ENCODE measurements at places on chromosomes 12 and 14.

- DNase-seq, result no peak
Measured at GRCh38 chr12:93183940-93184671, 193.6 kb upstream of the NUDT4 start.

- DNase-seq, result no peak
Measured at GRCh38 chr12:26855337-26855736, 22.3 kb upstream of the ITPR2 start.

- no peak for DNase-seq
Measured at GRCh38 chr14:31025367-31026076, at the start of gene AP4S1. AP4S1 (plus strand) TSS chr14:31025649; CDS start chr14:31066197, 40,548 bp downstream.

- DNase-seq, result no peak
Measured at GRCh38 chr12:131038961-131039950, 85.5 kb downstream of the ADGRD1 start.

DNA sequence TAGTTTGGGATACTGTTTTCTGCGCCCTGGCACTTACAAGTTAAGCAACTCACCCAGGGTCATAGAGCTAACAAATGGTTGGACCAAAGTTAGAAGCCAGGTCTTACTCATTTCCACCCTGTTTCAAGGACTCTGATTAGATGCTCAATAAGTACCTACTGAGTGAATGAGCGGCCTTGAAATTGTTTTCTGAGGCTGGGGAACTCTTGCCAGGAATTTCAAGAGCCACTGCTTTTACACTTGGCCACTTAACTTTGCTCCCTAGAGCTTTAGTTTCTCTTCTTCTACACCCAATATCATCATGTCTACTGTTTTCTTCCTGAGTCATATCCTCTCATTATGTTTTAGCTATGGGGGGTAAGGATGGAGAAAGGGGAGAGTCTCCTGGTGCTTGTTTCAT lies 431.6 kb downstream of the ZFP36L1 start:
- DNase-seq, result no peak

GRCh38 chr12:40104461-40105264 lies 1.2 kb downstream of the SLC2A13 start:
- DNase-seq, result no peak

DNA sequence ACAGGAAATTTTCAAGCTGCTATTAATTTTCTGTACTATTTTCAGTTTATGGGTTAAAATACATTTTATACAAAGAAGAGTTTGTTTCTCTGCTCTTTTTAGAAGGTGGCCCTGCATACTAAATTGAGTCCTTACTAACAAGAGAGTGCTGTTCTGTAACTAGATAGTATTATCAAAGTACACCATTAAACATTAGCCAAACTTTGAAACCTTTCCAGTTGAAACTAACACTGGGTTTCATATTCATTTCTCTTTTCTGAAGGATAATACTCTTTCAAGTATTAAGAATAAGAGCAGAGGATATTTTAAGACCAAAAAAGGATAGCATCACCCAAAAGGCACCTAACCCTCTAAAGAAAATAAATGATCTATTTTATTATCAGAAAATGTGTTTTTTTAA lies 47.2 kb downstream of the PEBP1 start:
- no peak for DNase-seq

DNA sequence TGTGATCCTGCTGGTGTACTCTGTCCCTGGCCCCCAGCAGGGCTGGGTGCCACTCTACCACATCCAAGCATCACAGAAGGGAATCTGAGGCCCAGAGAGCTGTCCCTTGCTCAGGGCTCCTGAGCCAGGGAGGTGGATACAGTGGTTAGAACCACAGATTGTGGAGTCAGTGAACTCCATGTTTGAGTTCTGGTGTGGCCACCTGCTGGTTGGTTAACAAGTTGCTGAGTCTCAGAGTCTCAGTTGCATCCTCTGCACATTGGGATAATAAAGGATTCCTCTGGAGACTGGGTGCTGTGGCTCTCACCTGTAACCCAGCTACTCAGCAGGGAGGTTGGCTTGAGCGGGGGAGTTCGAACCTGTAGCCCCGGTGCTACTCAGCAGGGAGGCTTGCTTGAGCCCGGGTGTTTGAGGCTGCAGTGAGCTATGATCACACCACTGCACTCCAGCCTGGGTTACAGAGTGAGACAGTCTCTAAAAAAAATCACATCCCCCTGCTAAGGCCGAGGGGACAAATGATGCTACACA lies 39.4 kb downstream of the MVK start:
- no peak for DNase-seq

DNA sequence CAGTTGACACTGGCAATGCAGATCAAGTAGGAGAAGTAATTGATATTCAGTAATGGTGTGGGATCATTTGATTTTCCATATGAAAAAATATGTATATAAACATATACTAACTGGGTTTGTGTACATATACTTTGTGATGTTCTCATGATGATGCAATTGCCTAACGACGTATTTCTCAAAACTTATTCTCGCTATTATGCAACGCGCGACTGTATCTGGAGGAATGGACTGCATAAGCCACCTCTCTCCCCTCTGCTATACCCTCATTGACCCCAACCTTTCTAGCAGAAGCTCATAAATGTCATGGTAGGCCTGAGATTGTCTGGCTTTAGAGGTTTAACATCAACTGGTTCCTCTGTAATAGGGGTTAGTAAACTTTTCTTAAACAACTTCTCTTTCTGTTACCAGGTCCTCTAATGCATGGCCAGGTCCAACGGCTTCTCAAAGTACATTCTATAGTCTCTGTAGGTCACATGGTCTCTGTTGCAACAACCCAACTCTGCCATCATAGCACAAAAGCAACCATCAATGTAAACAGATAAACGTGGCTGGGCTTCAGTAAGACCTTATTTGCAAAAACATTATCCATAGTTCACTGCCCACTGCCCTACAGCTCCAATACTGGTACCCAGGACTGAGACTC lies 59.3 kb downstream of the FOXN3 start:
- DNase-seq, result no peak

GRCh38 chr14:22416193-22416592 lies 172.8 kb downstream of the DAD1 start:
- DNase-seq, result no peak

- DNase-seq, result peak; percentile 72
Measured at GRCh38 chr14:23381871-23382270, 5.0 kb downstream of the CMTM5 start.

GRCh38 chr14:98994561-98994960 lies 277.4 kb downstream of the BCL11B start:
- DNase-seq, result no peak

GRCh38 chr12:106247674-106248311 lies at the start of gene CKAP4:
CKAP4 (minus strand) TSS chr12:106248020; CDS start chr12:106247851, 169 bp downstream.
- DNase-seq, result no peak

DNA sequence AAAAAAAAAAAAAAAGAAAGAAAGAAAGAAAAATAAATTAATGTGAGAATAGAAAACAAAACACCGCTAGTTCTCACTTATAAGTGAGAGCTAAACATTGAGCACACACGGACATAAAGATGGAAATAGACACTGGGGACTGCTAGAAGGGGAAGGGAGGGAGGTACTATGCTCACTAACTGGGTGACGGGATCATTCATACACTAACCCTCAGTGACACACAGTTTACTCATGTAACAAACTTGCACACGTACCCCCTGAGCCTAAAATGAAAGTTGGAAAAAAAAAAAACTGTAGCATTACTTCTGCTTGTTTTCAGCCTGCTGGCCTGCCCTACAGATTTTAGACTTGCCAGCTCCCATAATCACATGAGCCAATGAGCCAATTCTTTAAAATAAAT lies 10.5 kb upstream of the PRMT5 start:
- no peak for DNase-seq

- DNase-seq, result no peak
Measured at GRCh38 chr12:66900616-66901015, 221.7 kb upstream of the GRIP1 start.

- no peak for DNase-seq
Measured at GRCh38 chr12:124174451-124175348, 120.2 kb upstream of the RFLNA start.

DNA sequence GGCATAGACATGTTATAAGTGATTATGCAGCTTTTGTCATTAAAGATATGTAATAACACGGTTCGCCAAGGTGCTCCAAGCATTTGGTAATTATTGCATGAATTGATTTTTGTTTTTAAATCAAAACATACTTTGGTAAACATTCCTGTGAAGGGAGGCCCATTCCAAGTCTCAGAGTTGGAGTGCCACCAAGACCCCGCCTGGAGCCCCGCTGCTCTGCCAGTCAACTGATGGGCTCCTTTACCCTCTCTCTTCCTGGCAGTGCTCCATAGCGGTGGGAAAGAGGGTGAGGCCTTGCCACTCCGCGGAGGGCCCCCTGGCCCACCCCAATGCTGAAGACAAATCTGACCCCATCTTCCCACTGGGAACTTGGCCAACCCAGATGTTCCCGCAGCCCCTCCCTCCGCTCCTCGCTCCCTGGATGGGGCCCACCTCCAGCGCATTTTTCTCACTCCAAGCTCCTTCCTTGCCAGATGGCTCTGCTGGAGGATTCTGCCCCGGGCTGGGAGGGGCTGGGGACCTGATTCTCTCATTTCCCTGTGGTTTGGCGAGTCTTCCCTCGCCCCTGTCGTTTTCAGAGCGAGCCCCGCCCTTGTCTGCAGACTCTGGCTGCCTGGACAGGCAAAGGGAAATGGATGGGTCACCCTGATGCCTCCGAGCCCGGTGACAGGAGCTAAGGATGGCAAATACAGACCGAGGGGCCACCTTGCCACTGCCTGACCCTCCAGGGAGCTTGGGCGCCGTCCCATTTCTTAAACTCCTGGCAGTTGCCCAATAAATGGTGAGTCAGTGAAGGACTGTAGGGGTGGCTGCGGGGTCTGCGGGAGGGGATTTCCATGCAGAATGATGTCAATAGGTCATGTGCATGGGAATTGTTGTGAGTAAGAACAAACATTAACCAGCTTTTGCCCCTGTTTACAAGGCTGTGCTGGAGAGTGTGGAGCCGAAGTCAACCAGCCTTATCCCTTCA lies 9.2 kb upstream of the PAPLN start:
- no peak for DNase-seq

DNA sequence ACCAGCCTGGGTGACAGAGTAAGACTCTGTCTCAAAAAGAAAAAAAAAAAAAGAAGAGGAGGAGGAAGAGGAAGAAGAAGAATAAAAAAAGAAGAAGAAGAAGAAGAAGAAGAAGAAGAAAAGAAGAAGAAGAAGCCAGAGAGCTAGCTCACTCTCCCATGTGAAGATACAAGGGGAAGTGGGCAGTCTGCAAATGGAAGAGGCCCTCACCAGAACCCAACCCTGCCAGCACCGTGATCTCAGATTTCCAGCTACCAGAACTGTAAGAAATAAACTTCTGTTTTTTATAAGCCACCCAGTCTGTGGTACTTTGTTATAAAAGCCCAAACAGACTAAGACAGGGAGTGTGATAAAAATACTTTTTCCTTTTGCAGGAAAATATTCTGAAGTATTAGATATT lies 130.7 kb downstream of the ETNK1 start:
- DNase-seq, result no peak

- DNase-seq, result no peak
Measured at GRCh38 chr14:22305607-22306006, 283.4 kb downstream of the DAD1 start.

Measured in SW 1271 (cell line).